Anterior cingulate cortex (tissue), 58 donors: ENCODE measurements at places on chromosomes 7 and 10.

DNA sequence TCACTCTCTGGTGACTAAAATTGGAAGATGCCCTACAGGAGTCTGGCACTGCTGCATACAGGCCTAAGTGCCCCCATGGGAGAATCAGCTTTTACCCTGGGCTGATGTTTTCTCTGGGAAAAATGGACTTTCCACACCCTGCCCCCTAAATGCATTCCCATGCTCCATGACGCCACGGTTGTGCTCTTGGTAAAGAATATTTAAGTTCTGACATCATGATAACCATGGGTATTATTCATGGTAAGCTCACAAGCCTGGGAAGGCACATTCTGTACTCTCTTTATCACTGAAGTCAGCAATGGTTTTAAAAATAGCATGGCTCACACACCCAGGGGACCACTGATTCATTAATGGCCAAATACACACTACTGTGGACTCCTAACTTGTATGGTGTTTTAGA, 43.4 kb downstream of the HIPK2 start:
- no peak for DNase-seq

DNA sequence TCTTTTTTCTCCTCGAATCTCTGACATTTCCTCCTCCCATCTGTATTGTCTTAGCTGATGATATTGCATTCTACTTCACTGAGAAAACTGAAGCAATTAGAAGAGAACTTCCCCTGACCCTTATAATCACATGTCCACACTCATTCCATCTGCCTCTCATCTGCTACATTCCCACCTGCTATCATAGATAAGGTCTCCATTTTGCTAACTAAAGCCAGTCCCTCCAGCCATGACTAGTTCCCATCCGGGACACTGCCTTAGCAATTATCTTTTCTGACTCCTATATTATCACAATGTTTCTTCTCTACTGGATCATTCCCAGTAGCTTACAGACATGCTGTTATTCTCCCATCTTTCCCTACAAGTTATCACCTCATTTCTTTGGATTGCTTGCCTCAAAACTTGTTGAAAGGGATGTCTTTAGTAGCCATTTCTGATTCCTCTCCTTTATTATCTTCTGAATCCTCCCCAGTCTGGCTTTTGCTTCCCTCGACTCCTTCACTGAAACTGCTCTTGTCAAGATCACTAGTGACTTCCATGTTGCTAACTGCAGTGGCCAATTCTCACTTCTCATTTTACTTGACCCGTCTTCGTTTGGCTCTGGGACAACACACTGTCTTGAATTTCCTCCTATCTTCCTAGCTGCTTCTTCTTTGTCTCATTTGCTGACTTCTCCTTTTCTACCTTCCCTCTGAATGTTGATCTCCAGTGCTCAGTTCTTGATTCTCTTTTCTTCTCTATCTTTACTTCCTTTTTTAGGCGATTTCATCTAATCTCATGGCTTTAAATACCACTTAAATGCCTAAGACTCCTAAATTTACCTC, 35.9 kb downstream of the FZD1 start:
- no peak for DNase-seq

GRCh38 chr7:42843205-42843800, 68.6 kb downstream of the C7orf25 start:
- DNase-seq = no peak

DNA sequence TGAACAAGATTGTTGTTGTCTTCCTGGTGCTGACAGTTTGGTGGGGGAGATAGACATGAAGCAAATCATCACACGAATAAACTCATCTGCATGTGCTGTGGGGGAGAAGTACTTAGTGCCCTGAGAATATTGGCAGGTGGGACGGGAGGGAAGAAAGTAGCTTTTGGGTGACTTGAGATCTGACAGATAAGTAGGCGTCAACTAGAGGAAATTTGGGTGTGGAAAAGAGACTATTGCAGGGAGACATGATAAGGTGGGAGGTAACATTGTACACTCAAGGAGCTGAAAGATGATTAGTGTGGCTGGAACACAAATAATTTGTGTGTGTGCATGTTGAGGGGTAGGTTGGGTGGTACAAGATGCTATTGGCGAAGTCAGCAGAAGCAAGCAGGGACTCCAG, 30.1 kb downstream of the CNNM2 start:
- no peak for DNase-seq
